ENCODE measurements at places on chromosomes 2 and 18.

DNA sequence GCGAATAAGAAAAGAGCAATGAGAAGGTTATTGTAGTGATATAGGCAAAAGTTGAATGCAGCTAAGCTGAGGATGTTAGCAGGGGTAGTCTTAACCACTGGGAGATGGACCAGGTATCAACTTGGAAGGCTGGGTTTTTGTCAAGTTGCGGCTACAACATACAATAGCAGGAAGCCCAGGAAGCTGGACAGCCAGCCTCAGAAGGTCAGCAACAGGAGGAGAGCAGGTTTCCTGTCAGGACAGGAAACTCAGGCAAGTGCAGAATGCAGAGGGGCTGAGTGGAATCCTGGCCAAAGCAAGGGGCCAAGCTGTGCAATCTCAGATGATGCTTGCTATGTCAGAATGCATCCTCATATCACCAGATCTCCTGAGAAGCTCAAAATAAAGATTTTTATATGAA lies 530.0 kb upstream of the ID2 start:
- no peak for DNase-seq

DNA sequence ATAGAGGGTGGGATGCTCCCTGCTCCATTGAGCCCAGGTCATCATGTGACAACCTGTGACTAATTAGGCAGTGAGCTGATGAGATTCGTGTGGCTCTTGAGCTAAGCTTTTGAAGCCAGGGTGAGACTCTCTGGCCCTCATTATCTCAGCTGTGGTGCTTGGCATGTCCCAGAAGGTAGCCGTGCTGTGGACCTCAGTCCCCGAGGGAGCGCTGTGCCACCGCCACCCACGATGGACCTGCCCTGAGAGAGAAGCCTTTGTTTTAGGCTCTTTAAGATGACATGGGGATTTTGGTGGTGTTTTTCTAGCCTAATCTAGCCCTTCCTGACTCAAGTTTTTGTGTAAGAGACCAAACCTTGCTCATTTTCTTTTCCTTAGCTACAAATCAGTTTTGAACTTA lies 66.4 kb downstream of the NEDD4L start:
- DNase-seq = no peak

DNA sequence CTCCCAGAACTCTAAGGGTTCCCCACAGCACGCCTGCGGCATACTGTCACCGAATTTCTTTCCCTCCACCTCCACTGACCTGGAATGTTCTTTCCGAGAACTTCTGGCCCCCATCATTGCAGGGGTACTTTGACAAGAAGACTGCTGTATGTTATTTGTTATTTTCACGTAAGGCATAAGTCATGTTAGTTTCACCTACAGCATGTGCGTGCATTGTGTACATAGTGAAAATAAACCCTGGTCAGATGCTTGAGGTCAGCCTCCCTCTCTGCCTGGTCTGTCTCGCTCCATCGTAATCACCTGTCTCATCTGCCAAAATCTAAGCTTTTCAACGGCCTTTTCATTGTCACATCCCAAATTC lies 4.1 kb downstream of the ABCG8 start:
- DNase-seq = no peak

- DNase-seq = no peak
Measured at GRCh38 chr2:16645775-16646559, 19.7 kb downstream of the CYRIA start.

GRCh38 chr2:239608723-239609122 lies 207.9 kb upstream of the HDAC4 start:
- no peak for DNase-seq

Measured in activated T-cell treated with anti-CD3 and anti-CD28 coated beads, Interleukin-2, amount 50 U/mL, for 1 hour (primary cell).